Dermis microvascular lymphatic vessel endothelial cell (primary cell): ENCODE measurements at places on chromosomes 1 and 21. TPM values are rescaled to one million over a fixed set of nuclear protein-coding genes. Genes with fewer than 3 reads are reported as not detected.

ADORA1 gene
- not detected in 2 replicates for total RNA-seq

DNA sequence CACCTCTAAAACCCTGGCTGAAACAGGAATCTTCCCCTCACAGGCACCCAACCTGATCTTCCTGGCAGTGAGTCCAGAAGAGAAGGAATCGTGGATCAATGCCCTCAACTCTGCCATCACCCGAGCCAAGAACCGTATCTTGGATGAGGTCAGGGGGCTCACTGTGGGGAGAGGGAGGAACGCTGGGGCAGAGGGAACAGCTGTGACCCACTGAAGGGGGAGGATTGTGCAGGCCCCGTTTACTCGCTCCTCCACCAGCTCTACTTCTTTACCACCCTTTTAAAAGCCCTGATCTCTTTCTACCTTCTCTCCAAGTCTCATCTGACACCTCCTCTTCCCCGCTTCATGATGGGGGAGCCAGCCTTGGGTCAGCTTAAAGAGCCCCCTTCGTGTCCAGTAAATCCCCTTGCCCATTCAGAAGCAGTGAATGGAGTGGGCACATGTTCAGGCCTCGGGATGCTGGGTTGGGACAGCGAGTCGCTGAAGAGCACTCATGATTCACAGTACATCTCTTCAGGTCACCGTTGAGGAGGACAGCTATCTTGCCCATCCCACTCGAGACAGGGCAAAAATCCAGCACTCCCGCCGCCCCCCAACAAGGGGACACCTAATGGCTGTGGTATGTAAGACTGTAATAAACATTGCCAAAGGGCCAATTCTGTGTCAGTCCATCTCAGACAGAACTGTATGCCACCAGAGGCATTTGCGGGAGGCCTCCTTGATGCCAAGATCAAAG lies 7.3 kb downstream of the PLEKHO1 start:
- no peak for DNase-seq

DNA sequence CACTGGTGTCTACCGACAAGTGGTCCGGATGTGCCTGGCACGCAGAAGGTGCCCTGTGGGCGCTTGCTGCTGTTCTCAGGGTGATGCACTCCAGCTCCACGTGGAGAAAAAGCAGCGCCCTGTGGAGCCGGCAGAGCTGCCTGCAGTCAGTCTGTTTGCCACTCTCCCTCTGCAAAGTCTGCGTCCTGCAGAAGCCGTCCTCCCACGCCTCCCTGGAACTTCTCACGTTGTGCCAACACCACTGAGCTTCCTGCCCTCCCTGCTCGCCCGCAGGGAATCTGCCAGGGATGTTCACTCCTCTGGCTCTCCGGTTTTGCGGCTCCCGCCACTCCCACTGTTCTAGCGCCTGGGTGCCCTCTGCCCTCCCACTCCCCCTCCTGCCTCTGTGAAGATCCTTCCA lies 19.8 kb upstream of the UBXN10 start:
- DNase-seq, result no peak

GRCh38 chr1:40659649-40659947 lies 5.9 kb downstream of the RIMS3 start:
- no peak for DNase-seq

GRCh38 chr1:48859456-48859855 lies 82.8 kb upstream of the BEND5 start:
- no peak for DNase-seq
